ENCODE measurements at places on chromosomes 13 and 19. TPM values are rescaled to one million over a fixed set of nuclear protein-coding genes. Genes with fewer than 3 reads are reported as not detected.

Gene CERS1
- total RNA-seq: not detected

Gene TPRX2
- total RNA-seq: not detected

Gene ERICH4
- total RNA-seq: not detected

Gene NANOS2
- total RNA-seq: not detected

Gene ADPRHL1
- total RNA-seq: 0.82 TPM

Gene CAPN12
- 26.4 TPM for total RNA-seq

Gene MYH14
- not detected for total RNA-seq

Gene ZNF600
- 47.3 TPM for total RNA-seq

Gene MAST1
- 1.8 TPM for total RNA-seq

Gene COX7A1
- total RNA-seq: not detected

Gene TSC22D1
- total RNA-seq: 27.0 TPM
